ENCODE measurements at places on chromosomes 2 and 18. TPM values are rescaled to one million over a fixed set of nuclear protein-coding genes. Genes with fewer than 3 reads are reported as not detected.

GRCh38 chr2:17363846-17364245 lies 154.4 kb downstream of the RAD51AP2 start:
- DNase-seq: no peak

- DNase-seq: no peak
Measured at GRCh38 chr2:173843526-173843925, 121.6 kb downstream of the SP3 start.

GRCh38 chr2:143259368-143259958 lies 130.2 kb downstream of the ARHGAP15 start:
- peak; percentile 52 for DNase-seq

DNA sequence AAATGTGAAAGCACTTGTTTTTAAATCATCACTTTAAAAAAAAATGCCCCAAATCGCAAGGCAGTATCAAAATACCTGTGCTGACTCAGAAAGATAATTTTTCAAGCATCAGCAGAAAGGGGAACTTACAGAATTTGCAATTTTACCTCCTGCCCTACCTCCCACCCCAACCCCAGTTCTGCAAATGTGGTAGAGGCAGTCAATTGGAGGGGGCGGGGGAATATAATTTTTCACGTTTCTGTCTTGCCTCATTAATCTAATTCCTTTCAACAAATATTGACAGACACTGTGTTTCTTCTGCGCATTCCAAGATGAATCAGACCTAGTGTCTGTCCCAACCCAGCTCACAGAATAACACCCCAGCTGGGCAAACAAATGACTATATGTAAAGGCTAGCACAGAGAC lies 76.8 kb downstream of the ALPK2 start:
- DNase-seq: no peak

DNA sequence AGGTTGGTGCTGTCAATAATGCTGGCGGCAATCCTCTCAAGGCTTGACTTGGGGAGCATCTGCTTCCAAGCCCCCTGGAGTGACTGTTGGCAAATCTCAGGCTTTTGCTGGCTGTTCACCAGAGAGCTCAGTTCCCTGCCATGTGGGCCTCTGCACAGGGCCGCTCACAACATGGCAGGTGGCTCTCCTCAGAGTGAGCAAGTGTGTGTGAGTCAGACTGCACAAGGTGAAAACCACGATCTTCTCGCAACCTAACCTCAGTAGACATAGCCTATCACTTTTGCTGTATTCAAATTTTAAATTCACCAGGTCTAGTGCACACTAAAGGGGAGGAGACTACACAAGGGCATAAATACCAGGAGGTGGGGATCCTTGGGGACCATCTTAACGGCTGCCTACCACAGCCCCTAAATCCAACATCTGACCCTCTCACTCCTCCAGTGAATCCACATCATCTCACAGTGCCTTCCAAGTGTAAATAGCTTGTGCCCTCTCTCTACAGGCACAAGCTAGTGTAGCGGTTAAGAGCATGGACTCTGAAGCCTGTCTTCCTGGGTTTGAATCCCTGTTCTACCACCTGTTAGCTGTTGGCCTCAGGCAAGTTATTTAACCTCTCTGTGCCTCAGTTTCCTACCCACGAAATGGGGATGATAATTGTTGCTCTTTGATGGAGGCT lies 187.7 kb upstream of the CXCR4 start:
- no peak for DNase-seq

GRCh38 chr2:216416571-216417307 lies 4.5 kb downstream of the SMARCAL1 start:
- no peak for DNase-seq

DNA sequence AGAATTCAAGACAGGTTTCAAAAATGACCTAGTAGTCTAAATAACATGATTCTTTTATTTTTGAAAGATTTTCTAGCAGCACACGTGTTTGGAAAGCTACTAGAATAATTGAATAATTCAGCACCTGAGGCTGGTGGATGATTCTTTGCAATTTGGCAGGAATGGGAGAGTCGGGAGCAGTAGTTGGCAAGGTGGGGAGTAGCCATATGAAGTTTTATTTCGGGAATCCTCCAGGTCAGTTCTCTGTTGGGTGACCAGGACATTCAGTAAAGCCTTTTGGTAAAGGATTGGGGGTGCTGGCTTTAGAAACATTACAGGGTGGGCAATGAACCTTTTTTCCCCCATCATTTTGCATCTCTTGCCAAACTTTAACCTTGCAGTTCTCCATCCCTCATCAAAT lies 75.0 kb upstream of the LYPD6B start:
- no peak for DNase-seq

- DNase-seq: no peak
Measured at GRCh38 chr2:66506265-66506664, 71.3 kb downstream of the MEIS1 start.

DNA sequence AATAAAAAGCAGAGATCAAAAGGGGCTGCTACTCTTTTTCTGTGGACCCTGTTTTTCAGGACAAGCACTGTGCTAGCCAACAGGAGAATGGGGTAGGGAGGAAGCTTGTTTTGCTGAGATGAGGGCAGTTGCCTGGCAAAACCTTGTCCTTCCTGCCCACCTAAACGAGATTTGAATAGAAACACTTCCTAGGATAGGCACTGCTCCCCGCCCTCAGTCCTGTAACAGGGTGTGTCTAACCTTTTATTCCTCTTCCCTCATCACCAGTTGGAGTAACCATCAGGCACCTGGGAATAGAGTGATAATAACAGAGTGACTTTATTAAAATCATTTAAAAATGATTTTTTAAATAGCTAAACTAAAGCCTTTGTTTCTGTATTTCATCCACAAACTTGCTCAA lies 368.8 kb downstream of the LNPK start:
- no peak for DNase-seq

DNA sequence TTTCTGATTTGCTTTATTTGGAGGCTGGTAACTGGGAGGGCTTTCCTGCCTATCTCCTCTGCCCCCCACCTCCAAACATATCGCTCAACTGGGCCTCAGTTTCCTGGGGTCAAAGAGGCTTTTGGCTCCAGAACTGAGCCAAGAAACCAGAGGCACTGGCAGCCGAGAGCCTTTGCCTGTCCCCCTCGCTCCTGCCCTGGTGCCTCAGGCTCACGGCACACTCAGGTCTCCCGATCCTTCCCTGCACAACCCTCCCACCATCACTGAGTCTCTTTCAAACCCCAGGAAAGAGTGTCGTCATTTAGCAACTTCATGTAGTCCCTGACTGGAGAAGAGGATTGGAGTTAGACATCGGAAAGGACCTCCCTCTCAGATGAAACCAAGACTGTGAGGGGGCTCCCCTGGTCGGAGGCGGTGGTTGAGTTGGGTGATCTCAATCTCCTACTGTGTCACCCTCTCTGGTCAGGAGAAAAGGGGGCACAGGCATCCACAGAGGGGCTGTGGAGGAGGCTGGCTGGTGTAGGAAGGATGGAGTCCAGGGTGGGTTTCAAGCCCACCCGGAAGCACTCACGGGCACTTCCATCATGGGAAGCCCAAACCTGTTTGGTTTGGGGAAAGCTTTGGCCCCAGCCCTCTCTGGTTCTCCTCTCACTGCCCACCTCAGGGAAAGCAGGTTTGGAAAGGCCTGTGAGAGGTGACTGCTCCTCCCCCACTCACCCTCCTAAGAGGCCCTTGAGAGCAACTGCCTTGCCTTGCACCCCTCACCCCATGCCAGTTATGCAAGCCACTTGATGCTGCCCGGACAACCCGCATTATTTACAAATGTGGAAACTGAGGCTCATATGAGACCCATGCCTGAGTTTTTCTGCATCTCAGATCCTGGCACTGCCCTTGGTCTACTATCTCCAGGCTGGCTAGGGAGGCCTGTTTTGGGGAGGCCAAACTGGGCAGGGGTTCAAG lies 62.3 kb downstream of the TNS1 start:
- no peak for DNase-seq

DNA sequence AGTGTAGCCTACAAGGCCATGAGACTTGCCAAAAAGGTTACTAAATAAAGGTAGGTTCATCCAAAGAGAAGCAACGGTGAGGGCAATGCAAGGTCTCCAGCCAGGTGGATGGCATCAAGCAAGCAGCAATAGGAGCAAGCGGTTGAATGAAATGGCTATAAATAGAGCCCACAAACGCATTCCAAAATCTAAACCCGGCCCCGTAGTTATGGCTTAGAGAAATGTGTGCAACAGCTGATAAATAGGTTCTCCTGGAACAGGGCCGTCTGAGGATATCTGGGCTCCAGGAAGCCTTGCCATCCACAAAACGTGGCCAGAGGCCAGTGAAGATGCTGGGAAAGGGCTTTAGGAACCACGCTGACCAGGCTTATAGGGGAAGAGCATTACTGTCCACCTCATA lies 146.1 kb upstream of the PID1 start:
- DNase-seq: no peak

DNA sequence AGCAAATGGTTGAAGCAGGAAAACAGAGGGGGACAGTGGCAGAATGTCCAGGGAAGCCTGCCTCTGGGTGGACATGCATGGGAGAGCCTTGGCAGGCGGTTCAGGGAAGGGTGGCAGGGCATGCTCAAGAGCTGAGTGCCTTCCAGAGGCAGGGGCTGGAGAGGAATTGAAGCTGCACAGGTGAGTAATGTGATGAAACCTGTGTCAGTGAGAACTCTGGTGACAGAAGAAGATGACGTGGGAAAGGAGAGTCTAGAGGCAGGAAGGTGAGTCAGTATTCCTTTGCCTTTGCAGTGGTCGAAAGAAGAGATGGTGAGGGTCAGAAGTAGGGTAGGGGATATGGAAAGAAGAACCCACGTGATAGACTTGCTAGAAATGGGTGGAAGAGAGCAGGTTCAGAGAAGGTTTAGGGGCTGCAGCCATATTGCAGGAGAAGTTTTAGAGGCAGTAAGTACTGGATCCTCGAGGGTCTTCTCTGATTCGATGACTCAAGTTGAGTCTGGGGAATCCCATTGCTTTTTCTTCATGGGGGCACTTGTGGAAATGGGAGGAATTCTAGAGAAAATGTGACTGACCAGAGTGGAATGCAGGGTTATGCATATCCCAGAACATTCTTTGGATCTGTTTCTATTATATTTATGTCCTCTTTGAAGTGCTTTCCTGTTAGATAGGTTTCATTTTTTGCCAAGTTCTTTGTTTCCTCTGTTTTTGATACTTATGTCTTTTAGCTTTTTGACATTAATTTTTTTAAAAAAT lies 37.4 kb downstream of the TMEM87B start:
- no peak for DNase-seq

The RNF152 gene
- polyA plus RNA-seq: 1.5 TPM

The TLX2 gene
- 3.2 TPM for polyA plus RNA-seq

The HOXD4 gene
- 38.5 TPM for polyA plus RNA-seq

The C2orf78 gene
- polyA plus RNA-seq: 0.08 TPM

The FOXI3 gene
- not detected for polyA plus RNA-seq

The KHK gene
- 4.9 TPM for polyA plus RNA-seq

The CIB4 gene
- polyA plus RNA-seq: 5.3 TPM

The PFN4 gene
- polyA plus RNA-seq: 0.84 TPM

Data from adrenal gland (tissue), 19 donors.